AG10803 (cell line): ENCODE measurements at places on chromosomes 3 and 15.

DNA sequence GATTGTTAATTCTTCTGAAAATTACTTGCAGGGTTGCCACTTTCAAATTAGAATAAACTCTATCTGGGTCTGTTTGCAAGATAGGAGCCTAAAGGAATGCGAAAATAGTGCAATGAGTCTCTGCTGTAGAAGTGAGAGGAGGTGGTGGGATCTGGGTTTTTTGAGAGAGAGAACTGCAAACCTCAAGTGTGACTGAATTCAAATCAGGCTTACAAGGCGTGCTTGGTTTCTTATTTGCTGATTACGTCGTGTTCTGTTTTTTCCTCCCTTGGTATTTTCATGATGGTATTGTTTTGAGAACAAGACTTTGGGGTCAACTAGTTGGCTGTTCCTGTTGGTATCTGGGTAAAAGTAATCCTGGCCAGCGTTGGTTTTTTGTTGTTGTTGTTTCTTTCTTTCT lies 490.9 kb upstream of the CFAP20DC start:
- DNase-seq: no peak

GRCh38 chr15:28919201-28919635 lies 33.4 kb downstream of the APBA2 start:
- DNase-seq: no peak

DNA sequence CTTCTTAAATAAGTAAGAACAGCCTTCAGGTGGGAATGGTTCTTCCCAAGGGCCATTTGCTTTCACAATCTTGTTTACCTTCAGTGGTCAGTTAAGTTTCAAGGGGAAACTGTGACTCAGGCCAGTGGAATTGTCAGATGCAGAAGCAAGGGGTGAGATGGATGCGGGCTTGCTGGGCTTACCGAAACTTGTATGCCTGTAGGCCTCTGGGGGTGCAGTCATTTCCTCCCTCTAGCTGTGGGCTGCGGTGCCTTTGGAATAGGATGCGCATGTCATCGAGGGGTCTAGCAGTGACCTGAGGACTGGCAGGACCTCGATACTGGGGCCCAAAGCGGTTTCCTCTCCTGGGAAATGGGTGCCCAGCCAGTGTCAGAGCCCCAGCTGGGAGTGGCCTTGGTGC lies 121.6 kb downstream of the EEFSEC start:
- DNase-seq: peak; percentile 68

GRCh38 chr3:66152336-66152735 lies 68.5 kb upstream of the SLC25A26 start:
- no peak for DNase-seq

DNA sequence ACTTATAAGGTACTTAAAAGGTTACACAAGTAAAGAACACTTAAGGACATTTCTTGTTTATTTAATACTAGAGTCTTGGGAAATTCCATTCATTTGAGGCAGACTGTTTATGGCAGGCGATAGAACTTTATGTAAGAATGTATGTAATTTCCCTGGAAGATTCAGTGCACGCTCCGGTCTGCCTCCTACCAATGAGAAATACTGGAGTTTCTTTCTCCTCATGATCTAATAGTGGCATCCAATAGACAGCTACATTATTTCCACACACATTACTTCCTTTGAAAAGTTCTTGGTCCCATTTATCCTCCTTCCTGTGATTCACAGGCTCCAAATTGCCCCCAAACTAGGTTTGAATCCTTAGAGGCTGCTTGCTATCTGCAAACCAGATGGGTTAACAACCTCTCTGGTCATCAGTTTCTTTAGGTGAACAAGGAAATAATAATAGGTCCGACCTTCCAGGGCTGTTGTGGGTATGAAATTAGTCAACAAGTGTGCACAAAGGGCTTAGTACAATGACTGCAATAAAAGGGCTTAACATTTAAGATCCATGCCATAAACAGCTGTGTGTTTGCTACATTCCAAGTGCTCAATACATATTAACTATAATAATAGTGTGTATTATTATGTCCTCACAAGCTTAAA lies 30.7 kb downstream of the EIF4E3 start:
- DNase-seq: peak; percentile 46

GRCh38 chr3:106765342-106765741 lies 611.9 kb upstream of the CCDC54 start:
- DNase-seq: peak; percentile 65

DNA sequence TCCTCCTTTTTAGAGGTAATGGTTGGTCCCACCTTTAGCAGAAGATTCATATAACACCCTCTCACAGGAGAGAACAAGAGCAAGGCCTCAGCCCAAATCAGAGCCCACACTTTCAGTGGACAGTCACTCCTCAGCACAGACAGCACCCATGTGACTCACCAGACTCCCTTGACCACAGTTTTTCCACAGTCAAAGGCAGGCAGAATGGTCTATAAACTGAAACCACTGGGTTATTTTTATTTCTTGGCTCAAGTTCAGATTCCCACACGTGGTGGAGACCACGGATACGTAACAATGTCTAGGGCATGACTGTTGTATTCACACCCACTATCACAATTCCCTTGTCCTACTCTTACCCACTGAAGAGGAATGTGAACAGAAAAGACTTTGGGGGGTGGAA lies 237.8 kb upstream of the UBE2E1 start:
- peak; percentile 88 for DNase-seq

GRCh38 chr3:140363801-140364200 lies 314.1 kb upstream of the TRIM42 start:
- no peak for DNase-seq

DNA sequence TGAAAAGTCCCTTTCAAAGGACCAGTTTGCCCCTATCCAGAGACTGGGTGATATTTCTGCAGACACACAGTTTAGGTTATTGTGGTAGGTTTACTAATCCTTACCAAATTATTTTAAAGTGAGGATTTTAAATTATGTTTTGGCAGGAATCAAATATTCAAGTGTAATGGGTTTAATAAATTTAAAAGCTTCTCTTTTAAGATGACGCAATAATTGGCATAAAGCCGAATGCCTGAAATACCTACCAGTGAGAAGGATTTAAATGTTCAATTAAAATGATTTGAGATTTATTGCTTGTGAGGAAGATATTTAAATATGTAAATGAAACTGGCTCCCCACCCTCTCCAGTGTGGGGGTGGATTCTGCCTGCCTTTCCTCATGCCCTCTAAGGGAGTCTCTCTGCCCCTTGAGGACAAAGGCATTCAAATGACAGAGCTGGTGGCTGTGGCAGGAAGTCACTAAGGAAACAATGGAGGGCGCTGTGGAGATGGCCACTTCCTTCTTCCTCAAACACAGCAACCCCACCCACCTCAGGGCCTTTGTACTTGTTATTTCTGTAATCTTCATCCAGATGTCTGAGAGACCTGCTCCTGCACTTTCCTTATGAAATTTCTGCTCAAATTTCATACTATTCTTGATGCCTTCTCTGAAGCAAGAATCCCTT lies 131.7 kb downstream of the TNIK start:
- peak; percentile 25 for DNase-seq

DNA sequence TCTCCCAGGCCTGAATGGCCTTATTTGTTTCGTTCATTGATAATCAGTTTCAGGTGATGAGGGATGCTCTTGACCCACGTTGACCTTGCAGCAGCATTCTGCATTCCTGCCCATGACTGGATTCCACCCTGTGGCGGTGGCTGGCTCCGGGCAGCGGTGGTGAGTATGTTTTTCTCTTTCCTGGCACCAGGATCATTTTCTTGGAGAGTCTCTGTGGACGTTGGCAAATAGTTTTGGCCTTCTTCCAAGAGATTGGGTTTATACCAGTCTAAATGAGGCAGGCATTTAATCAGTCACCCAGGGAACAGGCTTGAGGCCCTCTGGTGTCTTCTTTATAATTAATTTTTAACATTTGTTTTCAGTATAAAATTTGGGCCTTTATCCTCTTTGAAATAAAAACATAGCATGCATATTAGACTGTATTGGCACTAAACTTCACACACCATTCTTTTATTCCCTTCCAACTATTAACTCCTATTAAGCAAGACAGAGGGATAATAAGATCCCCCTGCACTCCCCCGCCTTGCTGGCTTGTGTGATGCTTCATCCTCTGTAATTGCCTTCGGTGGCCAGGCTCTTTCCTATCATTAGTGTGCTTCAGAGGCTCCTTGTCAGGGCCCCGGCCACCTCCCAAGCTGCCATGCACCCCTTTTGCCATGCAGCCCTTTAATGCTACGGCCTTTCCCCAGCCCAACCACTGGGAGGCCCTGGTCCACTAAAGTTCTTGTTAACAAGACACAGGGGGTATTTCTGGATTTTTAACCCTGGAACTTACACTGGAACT lies 176.2 kb upstream of the TOPAZ1 start:
- DNase-seq: peak; percentile 66

DNA sequence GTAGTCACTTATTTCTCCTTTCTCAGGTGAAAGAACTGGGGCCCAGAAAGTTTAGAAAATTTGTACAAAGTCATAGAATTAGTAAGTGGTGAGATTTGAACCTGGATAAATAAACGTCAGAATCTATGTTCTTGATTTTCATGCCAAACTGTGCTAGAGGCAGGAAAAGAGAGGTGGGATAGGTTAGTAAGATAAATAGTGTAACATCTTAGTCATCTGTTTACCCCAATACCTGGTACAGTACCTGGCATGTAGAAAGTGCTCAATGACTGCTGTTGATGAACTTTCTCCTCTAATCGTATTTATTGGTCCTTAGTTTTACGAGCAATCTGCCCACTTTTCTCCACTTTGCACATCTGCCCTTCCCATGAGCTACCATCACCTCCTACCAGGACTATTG lies 124.9 kb downstream of the MITF start:
- DNase-seq: no peak

- no peak for DNase-seq
Observed at GRCh38 chr15:89450076-89451006, 46.0 kb downstream of the RHCG start.

DNA sequence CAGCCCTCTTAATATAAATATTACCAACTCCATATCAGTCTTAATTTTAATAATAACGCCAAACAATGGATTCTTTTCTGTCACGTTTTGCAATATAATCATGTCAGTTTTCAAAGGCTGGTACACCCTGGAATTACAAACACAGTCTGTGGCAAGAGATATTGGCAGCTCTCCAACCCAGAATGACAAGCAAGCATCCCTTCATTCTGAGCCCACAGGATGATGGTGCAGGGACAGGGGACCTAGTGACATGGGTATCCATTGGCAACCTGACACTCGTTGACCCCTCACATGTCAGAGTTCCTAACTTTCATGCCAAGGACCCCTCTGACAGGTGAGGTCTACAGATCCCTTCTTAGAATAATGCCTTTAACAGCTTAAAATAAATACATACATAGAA lies 154.5 kb upstream of the TSC22D2 start:
- no peak for DNase-seq

- no peak for DNase-seq
Observed at GRCh38 chr15:40844696-40845030, 815 bp downstream of the SPINT1 start.

GRCh38 chr15:31179693-31180092 lies 78.2 kb upstream of the TRPM1 start:
- no peak for DNase-seq

DNA sequence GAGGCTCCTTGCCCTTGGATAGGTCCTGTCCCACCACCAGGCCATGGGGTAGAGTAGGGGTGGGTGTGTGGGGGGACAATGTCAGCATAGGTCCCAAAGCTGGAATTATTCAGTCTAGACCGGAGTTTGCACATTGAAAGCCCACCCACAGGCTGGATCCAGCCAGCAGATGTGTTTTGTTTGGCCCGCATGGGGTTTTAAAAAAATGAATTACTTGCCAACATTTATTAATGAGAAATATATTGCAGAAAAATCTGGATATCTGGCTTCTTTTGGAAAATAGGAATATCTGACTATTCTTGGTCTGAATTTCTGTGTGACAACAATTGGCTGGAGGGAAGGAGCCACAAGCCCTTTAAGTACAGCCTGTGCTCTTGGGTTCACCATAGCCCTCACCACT lies 17.3 kb upstream of the LRIG1 start:
- no peak for DNase-seq

DNA sequence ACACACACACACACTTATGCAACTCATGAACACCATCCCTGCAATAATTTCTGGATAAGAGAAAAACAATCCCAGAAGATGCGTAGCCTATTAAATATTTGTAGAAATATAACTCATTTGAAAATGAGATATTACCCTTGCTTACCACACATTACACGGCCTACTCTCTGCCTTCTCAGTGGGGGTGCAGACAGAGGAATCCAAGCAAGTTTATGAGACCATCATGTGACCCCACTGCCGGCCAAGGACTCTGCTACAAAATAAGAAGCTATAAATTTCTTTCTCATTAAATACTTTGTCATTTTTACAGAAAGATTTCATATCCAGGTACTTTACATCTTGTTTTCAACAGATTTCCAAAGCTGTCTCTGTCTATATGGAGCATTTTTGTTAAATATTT lies 286.3 kb downstream of the ZNF385D start:
- DNase-seq: no peak

DNA sequence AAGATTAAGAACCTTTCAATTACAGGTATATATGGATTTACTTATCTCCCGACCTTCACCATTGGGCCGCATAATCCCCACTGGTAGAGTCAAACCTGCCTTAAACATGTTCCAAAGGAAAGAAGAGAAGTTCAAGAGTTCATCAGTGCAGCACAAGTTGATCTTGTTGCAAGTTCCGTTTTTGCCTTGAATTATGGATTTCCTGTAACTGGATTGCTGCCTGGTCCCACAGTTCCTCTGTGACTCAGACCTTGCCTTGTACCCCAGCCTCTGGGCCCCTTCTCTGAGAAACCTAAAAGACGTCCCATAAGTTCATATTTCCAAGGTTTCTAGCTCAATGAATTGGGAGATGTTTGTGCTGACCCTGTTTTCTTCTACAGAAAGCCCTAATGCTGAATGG lies 112.5 kb upstream of the THBS1 start:
- DNase-seq: no peak

DNA sequence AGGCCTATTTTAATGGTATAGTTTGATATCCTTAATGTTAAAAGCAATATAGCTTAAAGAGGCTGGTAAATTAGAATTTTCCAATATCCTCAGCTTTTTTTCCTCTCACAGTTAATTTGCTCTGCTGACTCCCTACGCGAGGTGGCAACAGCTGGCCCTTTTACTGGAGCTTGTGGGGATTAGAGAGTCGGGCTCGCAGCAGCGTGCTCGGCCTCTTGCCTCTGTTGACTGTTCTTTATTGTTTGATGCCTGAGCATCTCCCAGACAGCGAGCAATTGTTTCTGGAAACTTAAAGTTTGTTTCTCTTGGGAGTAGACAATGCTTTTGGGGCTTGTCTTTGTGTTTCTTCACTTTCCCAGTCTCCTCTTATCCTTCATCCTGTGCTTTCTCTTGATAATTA lies 80.8 kb downstream of the OPA1 start:
- DNase-seq: no peak

GRCh38 chr3:59313365-59313764 lies 263.5 kb upstream of the CFAP20DC start:
- peak; percentile 31 for DNase-seq

GRCh38 chr3:36175916-36176461 lies 204.3 kb upstream of the STAC start:
- DNase-seq: peak; percentile 3
